ENCODE measurements at places on chromosomes 2 and 18. TPM values are rescaled to one million over a fixed set of nuclear protein-coding genes. Genes with fewer than 3 reads are reported as not detected.

CNGA3 gene
- total RNA-seq: 0.23 TPM

GPAT2 gene
- total RNA-seq: 4.4 TPM

LYG1 gene
- total RNA-seq: 0.80 TPM

TEX44 gene
- total RNA-seq: not detected

ASB18 gene
- total RNA-seq: not detected

IL36RN gene
- 0.09 TPM for total RNA-seq

DOK6 gene
- total RNA-seq: 4.2 TPM

GALR1 gene
- total RNA-seq: not detected

RBKS gene
- 5.1 TPM for total RNA-seq

HOXD11 gene
- not detected for total RNA-seq

G6PC2 gene
- total RNA-seq: 0.37 TPM

TUBA4A gene
- 37.9 TPM for total RNA-seq

GRCh38 chr2:124250433-124250832, 225.3 kb downstream of the CNTNAP5 start:
- DNase-seq: no peak
- H3K36me3 ChIP-seq: no peaks in the 10 kb centered on the region
- H3K27me3 ChIP-seq: no peaks in the 10 kb centered on the region
- no peaks in the 10 kb centered on the region for H3K4me1 ChIP-seq
- no peak overlapping the region for H3K4me3 ChIP-seq
- no peak overlapping the region for H3K27ac ChIP-seq

DNA sequence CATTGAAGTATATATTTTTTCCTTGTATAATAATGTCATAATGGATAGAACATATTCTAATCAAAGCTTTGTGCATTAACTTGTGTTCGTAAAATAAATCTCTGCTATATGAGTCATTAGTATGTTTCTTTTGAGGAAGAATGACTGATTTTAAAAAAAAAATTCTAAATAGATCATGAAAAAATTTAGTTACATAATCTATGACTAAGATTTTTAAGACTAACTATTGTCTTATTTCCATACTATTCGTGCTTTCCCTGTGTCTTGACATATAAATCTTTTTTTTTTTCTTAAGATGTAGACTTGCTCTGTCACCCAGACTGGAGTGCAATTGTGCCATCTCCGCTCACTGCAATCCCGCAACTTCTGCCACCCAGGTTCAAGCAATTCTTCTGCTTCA, 226.1 kb downstream of the DSEL start:
- no peaks in the 10 kb centered on the region for H3K36me3 ChIP-seq
- DNase-seq: no peak
- no peak overlapping the region for H3K4me3 ChIP-seq
- H3K4me1 ChIP-seq: no peaks in the 10 kb centered on the region
- H3K27me3 ChIP-seq: no peaks in the 10 kb centered on the region
- H3K27ac ChIP-seq: no peak overlapping the region

- DNase-seq: no peak
- no peak overlapping the region for H3K27ac ChIP-seq
- no peaks in the 10 kb centered on the region for H3K4me1 ChIP-seq
- peaks cover 24% of the 10 kb centered on the region for H3K36me3 ChIP-seq
- H3K4me3 ChIP-seq: no peak overlapping the region
Observed at GRCh38 chr2:88747990-88748389, 56.5 kb downstream of the RPIA start.

DNA sequence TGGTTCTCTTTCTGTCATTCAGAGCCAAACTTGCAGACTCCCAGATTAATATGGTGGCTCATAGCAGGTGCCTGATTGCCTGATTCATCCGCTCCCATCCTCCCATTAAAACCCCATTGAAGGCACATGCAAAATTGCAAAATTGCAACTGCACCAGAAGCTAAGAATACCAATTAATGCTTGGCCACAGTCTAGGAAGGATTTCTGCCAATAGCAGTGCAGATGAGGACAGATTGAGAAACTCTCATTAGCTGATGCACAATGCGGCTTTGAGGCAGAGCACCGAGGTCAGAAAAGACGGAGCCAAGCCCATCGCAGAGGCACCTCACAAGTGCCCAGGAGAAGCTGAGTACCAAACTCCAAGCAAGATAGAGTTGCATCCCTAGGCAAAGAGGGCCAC, 172.8 kb downstream of the ARL4C start:
- H3K36me3 ChIP-seq: no peaks in the 10 kb centered on the region
- H3K4me3 ChIP-seq: no peak overlapping the region
- no peak overlapping the region for H3K27ac ChIP-seq
- no peaks in the 10 kb centered on the region for H3K4me1 ChIP-seq
- H3K27me3 ChIP-seq: no peaks in the 10 kb centered on the region

GRCh38 chr2:181904022-181904632, 12.6 kb downstream of the ITPRID2 start:
- H3K27ac ChIP-seq: no peak overlapping the region
- H3K27me3 ChIP-seq: no peaks in the 10 kb centered on the region
- H3K36me3 ChIP-seq: peaks cover 27% of the 10 kb centered on the region
- peak; percentile 70 for DNase-seq
- H3K4me1 ChIP-seq: no peaks in the 10 kb centered on the region

DNA sequence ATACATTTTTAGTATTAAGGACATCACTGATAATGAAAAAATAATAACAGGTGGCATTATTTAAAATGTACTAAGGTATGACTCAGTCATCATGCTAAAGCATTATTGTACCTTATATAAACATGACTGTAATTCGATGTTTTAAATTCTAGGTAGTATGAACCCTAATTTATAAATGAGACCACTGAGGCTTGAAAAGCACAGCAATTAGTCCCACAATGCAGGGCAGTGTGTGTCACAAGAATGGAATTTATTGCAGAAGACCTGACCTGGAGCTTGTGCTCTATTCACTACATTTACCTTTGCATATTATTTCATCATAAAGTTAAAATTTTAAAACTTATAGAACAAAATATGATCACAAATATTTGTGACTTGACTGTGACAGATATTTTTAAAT, 358.5 kb upstream of the DSEL start:
- H3K27me3 ChIP-seq: no peaks in the 10 kb centered on the region
- DNase-seq: no peak
- no peak overlapping the region for H3K27ac ChIP-seq

DNA sequence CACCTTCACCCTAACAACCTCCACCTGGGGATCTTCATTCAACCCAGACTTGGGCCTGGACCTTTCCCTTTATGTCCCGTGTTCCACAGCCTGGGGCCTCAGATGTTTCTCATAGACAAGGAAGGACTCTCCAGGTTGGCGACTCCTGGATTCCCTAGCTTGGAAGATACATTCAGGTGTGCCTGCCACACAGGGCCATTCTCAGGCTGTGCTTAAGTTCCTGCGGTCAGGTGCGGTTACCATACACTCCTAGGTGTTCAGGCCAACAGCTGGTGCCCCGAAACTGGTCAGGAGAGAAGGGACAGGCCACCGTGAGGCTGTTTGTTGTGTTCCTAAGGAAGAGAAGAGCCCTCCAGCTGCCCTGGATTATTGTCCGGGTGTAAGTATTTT, 15.6 kb downstream of the SLC4A3 start:
- peaks cover 3% of the 10 kb centered on the region for H3K27me3 ChIP-seq
- no peak for DNase-seq
- peaks cover 8% of the 10 kb centered on the region for H3K4me1 ChIP-seq
- no peaks in the 10 kb centered on the region for H3K36me3 ChIP-seq
- H3K4me3 ChIP-seq: no peak overlapping the region

DNA sequence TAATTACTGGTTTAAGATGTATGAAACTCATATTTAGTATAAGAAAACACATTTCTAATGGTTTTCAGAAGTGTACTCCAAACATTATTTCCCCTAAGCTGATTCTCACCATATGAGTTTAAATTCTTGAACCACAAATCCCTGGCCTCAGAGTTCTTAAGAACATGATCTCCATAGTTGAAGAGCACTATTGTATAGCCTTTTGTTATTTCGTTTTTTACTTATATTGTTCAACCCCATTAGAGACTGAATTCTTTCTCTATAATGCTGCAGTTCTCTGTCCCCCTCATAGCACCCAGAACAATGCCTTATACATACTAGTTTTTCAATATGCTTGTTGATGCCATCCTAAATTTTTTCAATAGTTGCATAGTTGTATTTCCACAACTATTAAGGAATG, 85.5 kb upstream of the TMEM17 start:
- H3K27ac ChIP-seq: no peak overlapping the region
- DNase-seq: no peak
- H3K4me3 ChIP-seq: no peak overlapping the region
- no peaks in the 10 kb centered on the region for H3K36me3 ChIP-seq
- H3K27me3 ChIP-seq: no peaks in the 10 kb centered on the region

DNA sequence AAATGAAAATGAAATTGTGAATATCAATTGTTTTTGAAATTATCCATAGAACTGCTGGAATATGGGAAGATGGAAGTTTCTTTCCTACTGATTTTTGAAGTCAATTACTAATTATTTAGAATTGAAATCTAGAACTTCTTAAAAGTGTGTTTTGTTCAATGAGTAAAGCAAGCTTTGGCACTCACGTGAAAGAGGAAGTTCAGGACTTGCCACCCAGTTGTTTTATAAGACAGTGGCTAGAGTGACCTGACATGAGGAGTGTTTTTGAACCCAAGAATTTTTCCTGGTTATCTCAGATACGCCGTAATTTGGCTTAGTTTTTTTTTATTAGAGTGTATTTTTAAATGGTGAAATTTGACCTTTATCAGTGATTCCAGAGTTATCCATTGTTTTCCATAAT, 3.5 kb downstream of the MXD1 start:
- H3K27ac ChIP-seq: no peak overlapping the region
- no peak for DNase-seq
- H3K27me3 ChIP-seq: no peaks in the 10 kb centered on the region
- peaks cover 13% of the 10 kb centered on the region for H3K36me3 ChIP-seq
- H3K4me1 ChIP-seq: peaks cover 5% of the 10 kb centered on the region

DNA sequence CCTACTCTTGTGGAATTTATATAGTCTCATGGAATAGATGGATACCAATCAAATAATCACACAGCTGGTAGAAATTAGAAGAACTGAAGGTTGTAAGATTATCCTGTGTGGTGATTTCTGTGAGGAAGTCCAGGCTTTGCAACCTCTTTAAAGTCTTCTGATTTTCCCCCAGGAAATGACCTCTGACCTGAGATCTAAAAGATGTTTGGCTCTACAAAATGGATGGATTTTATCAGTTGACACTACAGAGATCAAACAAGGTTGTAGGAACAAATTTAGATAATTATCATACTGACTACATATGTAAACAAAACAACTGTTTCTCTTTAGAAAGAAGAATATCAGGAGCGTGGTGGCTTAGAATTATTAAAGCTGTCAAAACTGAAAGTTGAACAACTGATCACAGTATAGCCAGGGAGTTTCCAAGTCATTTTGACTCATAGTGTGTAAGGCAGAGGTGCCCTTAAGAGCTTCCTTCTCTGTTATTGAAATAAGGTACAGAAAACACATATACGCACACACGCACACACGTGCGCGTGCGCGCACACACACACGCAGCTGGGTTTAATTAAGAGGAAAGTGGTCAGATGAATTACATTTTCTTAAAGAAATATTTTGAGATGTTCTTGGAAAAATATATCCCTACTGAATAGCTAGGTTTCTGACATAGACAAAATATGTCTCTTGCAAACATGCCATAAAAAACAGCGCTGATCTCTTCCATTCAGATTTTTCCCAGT, 35.5 kb upstream of the PELI1 start:
- H3K36me3 ChIP-seq: no peaks in the 10 kb centered on the region
- no peak overlapping the region for H3K4me3 ChIP-seq
- no peaks in the 10 kb centered on the region for H3K27me3 ChIP-seq
- no peak for DNase-seq

DNA sequence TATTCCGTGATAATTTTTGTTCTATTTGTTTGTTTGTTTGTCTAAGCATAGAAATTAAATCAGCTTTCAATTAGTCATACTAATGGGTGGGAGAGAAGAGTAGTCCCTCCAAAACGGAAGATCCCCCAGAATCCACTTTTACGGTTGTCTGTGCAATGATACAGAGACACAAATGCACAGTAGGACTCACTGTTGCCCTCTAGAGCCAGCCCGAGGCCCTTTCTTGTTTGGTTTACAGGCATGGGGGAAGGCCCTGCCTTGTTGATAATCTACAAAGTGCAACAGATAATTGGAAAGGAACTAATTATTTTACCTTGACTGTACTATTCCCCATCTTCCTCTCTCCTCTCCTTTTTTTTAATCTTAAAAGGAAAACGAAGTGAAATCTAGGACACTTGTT, 121.1 kb downstream of the ACOXL start:
- H3K4me1 ChIP-seq: no peaks in the 10 kb centered on the region
- no peak overlapping the region for H3K27ac ChIP-seq
- no peak for DNase-seq
- no peaks in the 10 kb centered on the region for H3K36me3 ChIP-seq

DNA sequence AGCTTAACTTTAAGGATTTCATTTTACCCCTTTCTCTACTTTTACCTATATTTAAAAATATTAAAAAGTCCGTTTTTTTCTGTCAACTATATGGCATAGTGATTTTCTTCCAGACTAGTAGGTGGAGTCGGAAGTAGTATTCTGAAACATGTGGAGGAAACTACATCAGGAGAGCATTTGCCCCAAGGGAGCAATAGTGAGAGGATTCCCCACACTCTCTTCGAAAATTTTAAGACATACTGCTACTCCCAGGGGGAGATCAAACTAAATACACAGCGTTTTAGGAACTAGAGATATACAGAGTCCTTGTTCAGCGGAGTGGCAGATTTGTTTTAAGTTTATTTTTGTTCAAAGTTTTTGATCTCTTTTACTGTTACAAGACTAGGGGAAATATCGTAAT, 40.6 kb downstream of the METAP1D start:
- no peaks in the 10 kb centered on the region for H3K36me3 ChIP-seq
- no peak overlapping the region for H3K27ac ChIP-seq
- no peak for DNase-seq
- no peaks in the 10 kb centered on the region for H3K4me1 ChIP-seq
- H3K4me3 ChIP-seq: no peak overlapping the region

- peaks cover 2% of the 10 kb centered on the region for H3K27me3 ChIP-seq
- no peak overlapping the region for H3K4me3 ChIP-seq
- no peak for DNase-seq
Observed at GRCh38 chr2:41821167-41821566, 226.7 kb upstream of the PKDCC start.

DNA sequence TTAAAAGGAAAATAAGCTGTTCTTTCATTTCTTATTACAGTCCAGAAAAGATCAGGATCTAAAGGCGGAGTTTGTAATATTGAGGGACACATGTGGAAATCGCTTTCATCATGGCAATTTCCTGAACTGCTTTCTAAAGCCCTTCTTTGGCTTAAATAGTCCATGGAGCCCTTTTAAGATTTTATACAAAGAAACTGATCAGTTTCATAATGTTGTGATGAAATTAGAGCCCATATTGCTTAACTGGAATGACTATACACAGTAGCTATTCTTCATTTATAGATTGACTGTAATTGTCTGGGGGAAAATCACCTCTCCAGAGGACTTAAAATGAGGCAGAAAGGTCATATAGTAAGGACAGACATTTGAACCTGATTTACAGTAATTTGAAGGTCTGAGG, 322.2 kb downstream of the ETAA1 start:
- no peak overlapping the region for H3K27ac ChIP-seq
- H3K4me1 ChIP-seq: no peaks in the 10 kb centered on the region
- H3K27me3 ChIP-seq: no peaks in the 10 kb centered on the region
- DNase-seq: no peak

- DNase-seq: no peak
- no peaks in the 10 kb centered on the region for H3K36me3 ChIP-seq
- no peaks in the 10 kb centered on the region for H3K4me1 ChIP-seq
- no peak overlapping the region for H3K4me3 ChIP-seq
Observed at GRCh38 chr2:56681659-56682396, 498.0 kb downstream of the CCDC85A start.

- DNase-seq: peak; percentile 62
- no peak overlapping the region for H3K27ac ChIP-seq
- H3K27me3 ChIP-seq: no peaks in the 10 kb centered on the region
- no peak overlapping the region for H3K4me3 ChIP-seq
Observed at GRCh38 chr18:9951022-9951859, 37.4 kb downstream of the VAPA start.
